ENCODE measurements at places on chromosomes 6 and 20.

GRCh38 chr20:24620937-24621519 lies 151.6 kb downstream of the SYNDIG1 start:
- DNase-seq: no peak

GRCh38 chr6:99241905-99242534 lies 107.5 kb downstream of the FAXC start:
- no peak for DNase-seq

GRCh38 chr20:57498425-57499400 lies 26.2 kb downstream of the CTCFL start:
- no peak for DNase-seq

DNA sequence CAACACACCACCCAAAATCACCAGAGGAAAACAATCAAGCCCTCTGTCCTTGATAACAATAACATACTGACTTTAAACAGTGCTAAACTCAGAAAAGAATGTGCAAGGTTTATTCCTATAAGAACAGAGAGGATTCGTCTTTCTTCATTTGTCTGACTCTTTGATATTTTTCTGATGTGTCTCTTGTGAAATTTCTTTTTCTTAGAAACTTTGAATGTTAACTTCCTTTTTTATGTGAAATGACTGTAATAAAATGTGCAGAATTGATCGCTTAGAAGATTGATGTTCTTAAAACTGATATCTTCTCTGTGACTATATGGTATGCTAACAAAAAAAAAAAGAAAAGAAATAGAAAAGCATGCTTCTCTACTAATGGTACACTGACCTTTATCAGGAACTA lies 947.4 kb upstream of the CITED2 start:
- no peak for DNase-seq

DNA sequence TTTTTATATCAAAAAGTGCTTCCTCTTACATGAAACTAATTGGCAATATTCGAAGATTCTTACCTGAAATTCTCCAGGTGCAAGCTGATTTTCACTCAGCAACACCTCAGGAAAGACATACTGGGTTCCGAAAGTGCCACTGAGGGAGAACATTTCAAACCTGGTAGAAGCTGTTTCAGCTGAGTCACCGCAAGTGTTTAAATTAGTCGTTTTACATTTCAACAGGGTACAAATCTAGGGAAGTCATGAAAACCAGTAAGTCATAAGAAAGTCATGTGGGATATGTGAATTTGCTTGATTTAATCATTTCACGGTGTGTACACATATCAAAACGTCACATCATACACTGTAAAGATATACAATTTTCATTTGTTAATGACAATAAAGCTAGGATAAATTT lies 25.3 kb upstream of the TAAR1 start:
- no peak for DNase-seq

GRCh38 chr6:25014791-25015560 lies 79.2 kb upstream of the RIPOR2 start:
- no peak for DNase-seq

- peak; percentile 20 for DNase-seq
These were observed 182.8 kb downstream of the ZDHHC14 start for GRCh38 chr6:157563611-157564284.

DNA sequence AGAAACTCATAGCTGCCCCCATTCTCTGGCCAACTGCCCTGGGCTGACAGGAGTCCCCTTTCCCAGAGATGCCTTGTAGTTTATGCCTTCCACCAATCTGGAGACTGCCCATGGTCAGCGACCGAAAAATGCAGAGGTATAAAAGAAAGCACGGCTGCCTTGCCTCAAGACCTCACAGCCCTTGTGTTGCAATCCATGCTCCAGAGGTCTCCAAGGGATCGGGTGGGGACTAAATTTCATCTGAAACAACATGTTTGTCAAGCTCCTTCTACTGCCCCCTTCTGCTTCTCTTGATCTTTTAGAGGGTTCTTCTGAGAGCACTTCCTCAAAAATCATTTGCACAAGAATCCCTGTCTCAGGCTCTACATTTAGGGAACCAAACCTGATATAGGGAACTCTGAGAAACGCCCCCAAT lies 128.8 kb downstream of the PLCB1 start:
- no peak for DNase-seq

DNA sequence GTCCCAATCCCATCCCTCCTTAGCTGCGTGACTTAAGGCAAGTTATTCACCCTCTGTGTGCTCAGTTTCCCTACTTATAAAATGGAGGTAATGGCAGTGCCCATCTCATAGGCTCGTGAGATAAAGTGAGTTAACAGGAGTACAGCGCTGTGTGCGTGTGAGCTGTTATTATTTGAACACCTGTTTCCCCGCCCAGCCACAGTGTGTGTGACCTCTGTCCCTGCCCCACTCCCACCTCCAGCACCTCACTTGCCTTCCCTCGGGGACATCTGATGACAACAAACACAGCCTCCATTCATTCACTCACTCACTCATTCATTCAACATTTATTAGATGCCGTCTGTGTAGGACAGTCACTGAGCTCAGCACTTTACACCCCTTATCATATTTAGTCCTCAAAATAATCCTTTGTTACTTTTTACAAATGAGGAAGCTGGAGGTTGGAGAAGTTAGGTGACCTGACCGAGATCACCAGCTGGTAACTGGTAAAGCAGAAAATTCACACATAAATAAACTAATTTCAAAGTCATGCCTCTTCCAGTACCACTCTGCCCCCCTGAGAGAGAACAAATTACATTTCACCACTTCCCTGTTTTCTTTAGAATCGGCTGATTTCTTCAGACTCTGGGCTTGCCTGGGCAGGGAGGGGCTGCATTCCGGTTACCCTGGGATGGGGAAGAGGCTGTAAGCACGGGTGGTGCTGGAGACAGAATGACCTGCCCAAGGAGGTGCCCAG lies 58.6 kb downstream of the CPNE5 start:
- no peak for DNase-seq

- no peak for DNase-seq
These were observed 2.8 kb downstream of the RIOK1 start for GRCh38 chr6:7392402-7392801.

Measured in activated T-helper 1 cell treated with anti-CD3 and anti-CD28 coated beads, Interleukin-12 subunit alpha, Interleukin-12 subunit beta, Interleukin-2, Interleukin-4 antibody, amounts not matched to agents 30 ng/mL and 10 ng/mL and 1 ng/mL, durations not matched to agents 14 hours and 24 hours and 36 hours (primary cell).